ENCODE measurements at places on chromosomes 12 and 14. TPM values are rescaled to one million over a fixed set of nuclear protein-coding genes. Genes with fewer than 3 reads are reported as not detected.

- no peak for DNase-seq
These were observed 75.9 kb downstream of the DNAI7 start for GRCh38 chr12:25119020-25119419.

- no peak for DNase-seq
These were observed 182.2 kb downstream of the KITLG start for GRCh38 chr12:88398031-88398430.

DNA sequence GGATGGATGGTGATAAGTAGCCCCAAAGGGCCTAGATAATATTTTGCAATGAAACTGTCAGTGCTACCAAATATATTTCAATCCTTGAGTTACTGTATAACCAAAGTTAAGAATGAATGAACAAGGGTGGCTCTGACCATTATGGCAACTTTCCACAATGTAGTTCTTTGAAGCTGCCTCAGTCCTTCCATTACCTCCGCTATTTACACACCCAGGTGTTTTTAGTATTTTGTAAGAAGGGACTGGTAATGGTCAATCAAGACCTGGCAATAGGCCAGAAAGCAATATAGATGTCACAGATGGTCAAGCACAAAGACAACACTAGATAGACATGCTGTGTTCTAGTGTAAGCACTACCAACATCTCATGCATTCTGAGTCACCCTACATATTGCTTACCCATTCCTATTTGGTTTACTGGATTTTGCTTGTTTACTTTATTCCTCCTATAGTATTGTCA, 16.3 kb downstream of the DUSP16 start:
- DNase-seq = no peak

GRCh38 chr12:103455020-103455763, 40.6 kb downstream of the C12orf42 start:
- DNase-seq = no peak

HCAR1 gene
- total RNA-seq = 0.81 TPM

Measured in upper lobe of left lung (tissue), 6 donors.